CD4-positive, alpha-beta T cell treated with Interleukin-6 for 4 hours (primary cell): ENCODE measurements at places on chromosomes 12 and 14.

DNA sequence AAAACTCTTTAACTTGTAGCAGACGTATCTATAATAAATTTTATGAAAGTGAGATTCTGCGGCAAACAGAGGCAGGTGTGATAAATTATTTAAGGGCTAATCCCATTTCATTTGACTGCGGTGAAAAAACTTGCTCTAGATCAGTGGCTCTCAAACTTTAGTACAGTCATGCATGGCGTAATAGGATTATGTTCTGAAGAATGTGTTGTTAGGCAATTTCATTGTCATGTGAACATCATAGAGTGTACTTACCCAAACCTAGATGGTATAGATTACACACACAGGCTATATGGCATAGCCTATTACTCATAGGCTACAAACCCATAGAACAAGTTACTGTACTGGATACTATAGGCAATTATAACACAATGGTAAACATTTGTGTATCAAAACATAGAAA is 83.7 kb downstream of the HEATR5A start:
- no peak for DNase-seq

GRCh38 chr14:91545946-91546716 is 36.0 kb upstream of the PPP4R3A start:
- DNase-seq, result no peak

GRCh38 chr12:89768586-89769482 is 60.2 kb upstream of the ATP2B1 start:
- DNase-seq, result peak; percentile 22

DNA sequence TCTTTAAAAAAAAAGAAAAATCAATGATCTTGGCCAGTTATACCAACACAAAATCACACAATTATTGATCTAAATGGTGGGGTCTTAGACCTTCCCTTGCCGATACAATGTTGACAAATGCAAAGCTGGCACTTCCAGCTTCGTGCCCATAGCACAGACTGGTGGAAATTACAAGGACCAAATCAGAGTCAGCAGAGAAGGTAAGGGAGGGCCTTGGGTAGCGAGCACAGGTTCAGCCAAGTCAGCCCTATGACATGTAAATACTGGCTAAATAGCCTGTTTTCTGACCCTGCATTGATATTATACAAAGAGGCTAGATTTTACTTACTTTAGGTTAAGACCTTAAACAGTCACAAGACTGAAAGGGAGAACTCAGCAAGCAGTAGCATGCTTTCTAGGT is 30.3 kb upstream of the WDR89 start:
- DNase-seq, result no peak

- no peak for DNase-seq
Measured at GRCh38 chr12:21992823-21993222, 51.6 kb upstream of the ABCC9 start.

DNA sequence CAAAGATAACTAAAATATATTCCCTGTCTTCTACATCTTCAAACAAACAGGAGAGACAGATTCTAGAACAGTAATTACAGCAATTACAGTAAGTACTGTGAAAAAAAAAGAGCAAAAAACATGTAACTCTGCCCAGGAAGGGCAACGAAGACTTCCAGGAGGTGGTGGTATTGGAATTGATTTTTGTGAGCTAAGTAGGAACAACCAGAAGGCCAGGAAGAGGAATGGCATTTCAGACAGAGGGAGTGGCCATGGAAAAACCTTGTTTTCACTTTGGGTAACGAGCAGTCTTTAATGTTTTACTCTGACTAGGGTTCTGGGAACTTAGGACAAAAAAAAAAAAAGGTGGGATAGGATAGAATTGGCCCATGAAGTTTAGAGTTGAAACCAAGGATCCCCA is 196.3 kb upstream of the PLEKHG7 start:
- no peak for DNase-seq

DNA sequence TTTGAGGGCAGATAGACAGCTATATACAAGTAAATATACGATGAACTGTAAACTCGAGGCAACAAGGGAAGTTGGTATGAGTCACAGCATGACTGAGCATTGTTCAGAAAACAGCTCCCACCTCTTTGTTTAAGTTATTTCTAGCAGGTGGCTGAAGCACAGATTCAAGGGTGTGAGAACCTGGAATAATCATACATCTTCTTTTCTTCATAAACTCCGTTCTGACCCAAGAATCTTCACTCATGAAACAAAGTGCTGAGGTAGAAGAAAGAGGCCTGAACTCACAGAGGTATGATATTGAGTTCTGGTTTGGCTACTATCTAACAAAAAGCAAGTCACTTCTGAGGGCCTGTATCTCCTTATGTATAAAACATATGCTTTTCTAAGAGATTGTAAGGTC is 364.1 kb upstream of the KITLG start:
- no peak for DNase-seq

DNA sequence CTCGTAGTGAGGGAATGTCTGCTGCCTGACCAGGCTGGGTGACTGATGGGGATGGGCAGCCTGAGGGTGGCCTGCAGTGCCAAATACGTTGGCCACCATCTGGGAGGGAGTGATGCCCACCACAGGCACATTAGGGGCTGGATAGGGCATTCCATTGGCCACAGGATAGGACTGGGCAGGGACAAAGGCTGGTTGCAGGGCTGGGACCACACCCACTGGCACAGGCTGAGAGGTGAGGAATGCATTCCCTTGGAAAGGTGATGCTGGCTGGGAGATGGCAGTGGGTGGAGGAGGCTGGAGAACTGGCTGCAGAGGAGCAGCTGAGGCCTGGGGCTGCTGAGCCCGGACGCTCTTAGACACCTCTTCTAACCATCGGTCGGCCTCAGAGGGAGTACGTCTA is 39.5 kb downstream of the PAPLN start:
- DNase-seq, result no peak

DNA sequence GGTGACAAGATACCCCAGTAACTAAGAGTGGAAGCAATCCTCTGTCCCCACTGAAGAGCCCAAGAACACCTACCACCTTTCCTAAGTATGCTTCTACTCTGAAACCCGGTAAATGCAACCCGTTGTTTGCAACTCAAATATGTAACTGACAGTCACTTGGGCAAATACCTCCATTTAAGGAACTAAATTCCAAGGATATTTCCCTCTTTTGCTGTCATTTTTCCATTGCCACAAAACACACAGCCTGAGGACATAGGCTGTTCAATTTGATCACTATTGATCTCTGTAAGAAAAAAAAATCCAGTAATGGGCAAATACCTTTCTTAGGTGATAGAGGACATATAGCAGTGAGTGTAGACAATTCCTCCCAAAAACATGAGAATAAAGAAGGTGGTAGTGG is 6.6 kb upstream of the PHLDA1 start:
- DNase-seq, result no peak

DNA sequence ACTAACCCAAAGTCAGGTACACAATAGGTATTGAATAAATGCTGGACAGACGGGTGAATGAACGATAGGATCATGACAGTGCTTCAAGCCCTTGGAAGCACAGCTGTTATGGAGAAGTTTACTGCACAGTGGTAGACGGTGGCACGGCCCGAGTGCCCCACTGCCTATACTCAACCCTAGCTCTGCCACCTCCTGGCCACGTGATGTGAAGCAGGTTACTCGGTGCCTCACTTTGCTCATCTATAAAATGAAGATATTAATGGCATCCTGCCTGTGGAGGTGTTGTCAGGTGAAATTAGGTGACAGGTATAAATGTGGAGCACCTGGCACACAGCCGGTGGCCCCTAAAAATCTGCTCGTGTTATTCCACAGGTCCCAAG is 5.8 kb downstream of the ASB2 start:
- peak; percentile 83 for DNase-seq

- no peak for DNase-seq
Measured at GRCh38 chr12:91818227-91819131, 327.2 kb downstream of the BTG1 start.

DNA sequence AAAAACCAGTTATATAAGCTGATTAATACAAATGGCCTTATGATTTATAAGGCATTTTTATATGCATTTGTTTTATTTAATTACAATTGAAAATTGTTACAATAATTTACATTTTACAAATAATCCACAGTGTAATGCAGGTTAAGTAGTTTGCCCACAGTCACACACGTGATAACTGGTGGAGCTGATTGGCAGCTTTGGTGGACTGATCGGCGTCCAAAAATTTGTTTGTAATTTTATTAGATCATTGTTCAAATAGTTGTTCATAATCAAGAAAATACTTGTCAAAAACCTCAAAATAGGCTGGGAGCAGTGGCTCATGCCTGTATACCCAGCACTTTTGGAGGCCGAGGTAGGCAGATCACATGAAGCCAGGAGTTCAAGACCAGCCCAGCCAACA is 59.7 kb downstream of the AEBP2 start:
- DNase-seq, result no peak

DNA sequence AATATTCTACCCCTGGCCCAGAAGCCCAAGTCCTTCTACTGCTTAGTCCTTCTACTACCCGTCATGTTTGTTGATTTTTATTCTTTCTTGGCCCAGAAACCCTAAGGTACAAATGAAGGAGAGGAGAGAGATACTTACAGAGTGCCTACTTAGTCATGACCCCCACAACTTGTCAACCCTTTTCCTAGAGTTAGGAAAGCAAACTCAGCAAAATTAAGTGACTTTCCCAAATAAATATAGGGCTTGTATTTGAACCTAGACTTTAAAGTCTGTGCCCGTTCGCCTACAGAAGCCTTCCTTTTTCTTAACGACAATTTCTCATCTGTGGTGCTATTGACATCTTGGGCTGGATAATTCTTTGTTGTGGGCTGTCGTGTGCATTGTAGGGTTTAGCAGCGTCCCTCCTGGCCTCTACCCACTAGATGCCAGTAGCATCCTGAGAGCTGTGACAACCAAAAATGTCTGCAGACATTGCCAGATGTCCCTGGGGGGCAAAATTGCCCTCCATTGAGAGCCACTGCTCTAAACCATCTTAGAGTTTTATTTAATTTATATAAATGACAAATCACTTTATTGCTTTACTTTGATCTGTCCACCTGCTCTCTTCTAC is 82.3 kb downstream of the FIGNL2 start:
- no peak for DNase-seq

GRCh38 chr14:80055667-80056496 is 155.4 kb downstream of the DIO2 start:
- no peak for DNase-seq

DNA sequence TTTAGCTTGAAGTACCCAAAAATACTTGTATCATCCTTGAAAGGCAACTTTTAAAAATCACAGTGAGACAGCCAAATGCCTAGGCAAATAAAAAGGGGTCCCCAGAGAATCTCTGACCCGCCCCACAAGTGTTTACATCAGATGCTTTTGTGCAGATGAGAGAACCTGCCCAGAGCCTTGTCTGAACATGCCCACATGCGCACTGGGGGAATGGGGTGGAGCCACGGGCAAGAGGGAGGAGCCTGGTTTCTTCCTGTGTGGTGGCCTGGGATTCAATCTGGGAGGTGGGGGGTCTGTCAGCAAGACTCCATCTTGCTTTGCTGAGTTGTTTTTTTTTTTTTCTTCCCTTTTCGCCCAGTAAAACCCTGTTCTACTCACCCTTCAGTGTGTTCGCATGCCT is 381.7 kb upstream of the CCDC196 start:
- DNase-seq, result no peak

- DNase-seq, result no peak
Measured at GRCh38 chr12:29991924-29992323, 208.2 kb upstream of the TMTC1 start.

DNA sequence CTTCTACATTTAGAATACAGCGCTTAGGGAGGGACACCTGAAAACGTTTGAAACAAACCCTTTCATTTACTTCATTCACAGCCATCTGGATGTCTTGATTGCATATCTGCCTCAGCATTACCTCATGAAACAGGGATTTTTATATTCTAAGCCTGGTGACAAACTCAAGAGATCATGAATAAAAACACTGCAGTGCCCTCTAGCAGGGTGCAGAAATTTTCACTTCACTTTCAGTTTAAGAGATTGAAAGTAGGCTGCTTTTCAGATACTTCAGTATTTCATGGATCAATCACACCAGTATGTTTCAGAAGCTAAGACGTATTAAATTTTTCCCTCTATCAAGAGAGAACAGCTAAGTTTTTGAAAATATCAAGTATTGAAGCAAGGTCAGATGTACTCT is 467.8 kb downstream of the MDGA2 start:
- no peak for DNase-seq

DNA sequence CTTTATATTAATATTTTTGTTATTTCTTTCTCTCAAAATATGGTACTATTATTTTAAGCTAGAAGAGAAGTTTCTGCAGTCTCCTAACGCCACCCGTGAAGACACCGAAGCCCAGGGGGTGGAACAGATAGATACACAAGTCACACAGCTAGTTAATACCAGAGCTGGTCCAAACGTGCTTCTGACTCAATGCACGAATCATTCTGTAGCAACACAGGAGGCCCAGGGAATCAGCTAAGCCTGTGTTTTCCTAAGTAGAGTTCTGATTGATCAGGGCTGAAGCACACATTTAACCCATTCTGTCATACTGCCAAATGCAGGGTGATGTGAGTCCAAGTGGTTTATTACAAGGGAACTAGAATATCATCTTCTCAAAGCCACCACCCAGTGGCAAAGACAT is 116.9 kb upstream of the PWP1 start:
- no peak for DNase-seq

GRCh38 chr12:55932551-55932910 is 1.6 kb downstream of the DGKA start:
- DNase-seq, result peak; percentile 65

DNA sequence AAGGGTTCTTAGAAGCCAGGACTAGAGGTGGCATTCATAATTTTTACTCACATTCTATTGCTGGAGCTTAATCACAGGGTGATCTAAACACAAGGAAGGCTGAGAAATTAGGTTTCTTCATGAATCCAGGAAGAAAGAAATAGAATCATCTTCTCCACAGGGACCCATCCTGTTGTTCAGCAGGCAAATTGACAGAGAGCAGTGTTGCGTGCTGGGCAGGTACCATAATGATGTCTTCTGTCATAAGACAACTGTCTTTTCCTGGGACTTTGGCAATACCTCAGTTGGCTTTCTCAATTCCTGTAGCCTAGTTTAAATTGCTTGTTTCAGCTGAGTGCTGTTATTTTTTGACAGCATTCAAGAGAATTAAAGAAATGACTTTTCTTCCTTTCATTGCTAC is 468.0 kb upstream of the SYT1 start:
- DNase-seq, result no peak

- DNase-seq, result no peak
Measured at GRCh38 chr14:97866195-97866594, 1069.0 kb downstream of the VRK1 start.

GRCh38 chr12:24379861-24380521 is 430.5 kb upstream of the SOX5 start:
- no peak for DNase-seq

- no peak for DNase-seq
Measured at GRCh38 chr12:11953523-11953922, 117.2 kb upstream of the BCL2L14 start.

- DNase-seq, result no peak
Measured at GRCh38 chr12:42641221-42641885, 51.8 kb upstream of the PRICKLE1 start.

- no peak for DNase-seq
Measured at GRCh38 chr12:15201056-15201455, 20.2 kb downstream of the RERG start.

- no peak for DNase-seq
Measured at GRCh38 chr14:34363733-34364134, 98.3 kb downstream of the SPTSSA start.

DNA sequence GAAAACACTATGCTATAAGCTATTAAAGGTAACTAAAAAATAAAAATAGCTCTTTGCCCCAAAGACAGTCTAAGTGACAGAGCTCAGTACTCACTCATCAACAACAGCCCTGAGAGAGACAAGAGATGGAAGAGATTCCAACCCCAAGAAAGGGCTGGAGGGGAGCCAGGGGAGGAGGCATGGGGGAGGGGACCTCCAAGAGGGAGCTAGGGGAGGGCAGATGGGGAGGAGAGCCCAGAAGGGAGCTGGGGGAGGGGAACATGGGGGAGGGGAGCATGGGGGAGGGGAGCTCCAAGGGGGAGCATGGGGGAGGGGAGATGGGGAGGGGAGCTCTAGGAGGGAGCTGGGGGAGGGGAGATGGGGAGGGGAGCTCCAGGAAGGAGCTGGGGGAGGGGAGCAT is 7.7 kb downstream of the SSH1 start:
- no peak for DNase-seq
